ENCODE measurements at places on chromosomes 1 and 21. TPM values are rescaled to one million over a fixed set of nuclear protein-coding genes. Genes with fewer than 3 reads are reported as not detected.
A peak's percentile ranks its signal among the peaks of the same experiment; 100 is the strongest.

- no peak for DNase-seq
These were observed 982.5 kb upstream of the ADGRL2 start for GRCh38 chr1:80818211-80818610.

DNA sequence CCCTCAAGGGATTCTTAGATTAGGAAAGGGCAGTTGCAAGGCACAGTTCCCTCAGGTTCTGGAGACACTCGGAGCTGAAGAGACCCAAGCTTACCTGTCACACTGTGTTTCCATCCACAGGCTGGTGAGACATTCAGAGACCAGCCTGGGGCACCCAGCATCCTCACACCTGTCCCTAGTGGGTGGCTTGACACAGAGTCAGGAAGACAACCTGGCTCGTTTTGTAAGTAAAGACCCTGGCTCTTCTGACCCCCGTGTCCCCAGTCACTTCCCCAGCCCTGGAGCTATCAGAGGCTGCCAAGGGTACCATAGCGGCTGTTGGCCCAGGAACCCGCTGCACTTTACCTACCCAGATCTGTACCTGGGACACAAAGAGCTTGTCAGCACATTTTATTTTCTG is 409.8 kb downstream of the MATN1 start:
- DNase-seq = no peak

Gene NFIA
- total RNA-seq = 0.69 TPM

DNA sequence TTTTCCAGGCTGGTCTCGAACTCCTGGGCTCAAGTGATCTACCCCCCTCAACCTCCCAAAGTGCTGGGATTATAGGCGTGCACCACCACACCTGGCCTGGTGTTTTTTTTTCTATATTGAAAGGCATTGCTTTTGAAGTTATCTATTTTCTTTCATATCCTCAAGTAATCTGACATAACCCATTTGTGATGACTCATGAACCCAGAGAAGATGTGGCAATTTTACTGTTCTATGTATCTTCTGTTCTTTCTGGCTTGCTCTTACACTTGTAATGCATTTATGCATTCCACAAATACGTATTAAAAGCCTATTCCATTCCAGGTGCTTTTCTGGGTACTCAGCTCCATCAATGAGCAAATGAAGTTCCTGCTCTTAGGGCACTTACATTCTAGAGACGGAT is 29.9 kb upstream of the ERRFI1 start:
- no peak for DNase-seq

- no peak for DNase-seq
These were observed 58.1 kb downstream of the CASZ1 start for GRCh38 chr1:10738061-10739058.

DNA sequence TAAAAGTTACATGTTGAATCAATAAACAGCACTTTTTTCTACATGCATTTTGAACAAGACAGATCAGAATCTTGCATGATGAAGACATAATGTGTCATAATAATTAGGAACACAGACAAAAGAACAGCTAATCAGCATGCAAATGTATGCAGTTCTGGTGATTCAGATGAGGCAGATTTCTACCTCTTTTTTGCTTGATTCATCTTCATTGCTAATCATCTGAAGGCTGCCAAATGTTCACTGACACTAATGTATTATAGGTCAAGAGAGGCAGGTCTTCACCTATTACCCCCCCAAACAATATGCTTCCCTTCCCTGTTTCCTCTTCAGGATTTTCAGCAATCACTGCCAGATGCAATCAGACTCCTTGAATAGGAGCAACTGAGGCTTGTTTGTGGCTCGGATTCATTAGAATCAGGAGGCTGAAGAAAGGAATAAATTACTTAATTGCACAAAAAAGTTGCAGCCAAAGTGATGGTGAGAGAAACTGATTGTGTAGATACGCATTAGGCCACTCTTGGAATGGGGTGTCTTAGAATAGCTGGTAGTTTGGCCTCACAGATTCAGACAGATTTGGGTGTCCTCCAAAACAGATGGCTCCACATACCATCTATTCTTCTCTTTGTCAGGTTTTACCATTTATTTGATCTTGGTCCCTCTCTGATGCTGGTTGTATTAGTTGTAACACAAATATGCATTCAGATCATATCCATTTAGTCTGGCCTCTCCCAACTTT is 275.4 kb downstream of the RPS6KC1 start:
- DNase-seq = no peak

Gene ENAH
- total RNA-seq = 0.05 TPM

DNA sequence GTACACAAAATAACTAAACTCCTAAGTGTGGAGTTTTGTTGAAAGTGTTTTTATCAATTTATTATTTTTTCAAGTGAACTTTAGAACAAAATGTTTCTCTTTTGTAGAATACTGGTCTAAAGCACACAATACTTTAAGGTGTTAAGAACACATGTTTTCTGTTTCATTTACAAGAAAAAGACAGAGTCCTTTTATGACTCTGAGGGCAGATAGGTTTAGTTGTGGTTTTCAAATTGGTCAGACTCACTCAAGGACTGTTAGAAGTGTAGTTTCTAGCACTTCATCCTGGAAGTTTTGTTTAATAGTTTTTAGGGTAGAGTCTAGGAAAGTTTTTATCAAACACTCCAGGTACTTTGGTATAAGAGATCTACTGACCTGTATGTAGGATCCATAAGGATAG is 376.5 kb downstream of the LRRIQ3 start:
- no peak for DNase-seq

GRCh38 chr1:70667494-70668170 is 256.6 kb downstream of the CTH start:
- DNase-seq = no peak

- DNase-seq = no peak
These were observed 123.1 kb upstream of the PTGFR start for GRCh38 chr1:78367700-78368099.

Gene DENND2C
- total RNA-seq = 0.24 TPM

- DNase-seq = no peak
These were observed 21.5 kb upstream of the FAM43B start for GRCh38 chr1:20530901-20531300.

DNA sequence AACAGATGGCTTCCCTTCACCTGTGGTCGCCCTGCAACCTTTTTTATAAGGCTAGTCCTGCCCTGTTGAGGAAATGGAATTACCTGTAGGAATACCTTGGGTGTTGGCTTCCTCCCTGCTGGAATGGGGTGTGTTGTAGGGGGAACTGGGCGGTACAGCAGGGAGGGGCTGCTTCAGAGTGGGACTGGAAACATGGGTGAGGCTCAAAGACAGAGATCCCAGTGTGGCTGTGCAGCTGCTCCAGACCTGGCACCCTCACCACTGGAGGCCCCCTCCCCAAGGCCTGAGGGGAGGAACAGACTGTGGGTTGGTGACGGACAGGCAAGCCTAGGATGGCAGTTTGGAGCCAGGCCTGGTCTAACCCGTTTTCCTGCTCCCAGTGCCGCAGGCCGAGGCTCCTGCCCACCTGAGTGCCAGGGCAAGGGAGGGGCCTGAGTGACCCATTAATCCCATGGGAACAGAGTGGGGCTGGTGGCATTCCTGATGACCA is 4.5 kb downstream of the EFNA3 start:
- DNase-seq = no peak

Gene MLLT11
- total RNA-seq = 3.7 TPM

Gene IL22RA1
- total RNA-seq = not detected

DNA sequence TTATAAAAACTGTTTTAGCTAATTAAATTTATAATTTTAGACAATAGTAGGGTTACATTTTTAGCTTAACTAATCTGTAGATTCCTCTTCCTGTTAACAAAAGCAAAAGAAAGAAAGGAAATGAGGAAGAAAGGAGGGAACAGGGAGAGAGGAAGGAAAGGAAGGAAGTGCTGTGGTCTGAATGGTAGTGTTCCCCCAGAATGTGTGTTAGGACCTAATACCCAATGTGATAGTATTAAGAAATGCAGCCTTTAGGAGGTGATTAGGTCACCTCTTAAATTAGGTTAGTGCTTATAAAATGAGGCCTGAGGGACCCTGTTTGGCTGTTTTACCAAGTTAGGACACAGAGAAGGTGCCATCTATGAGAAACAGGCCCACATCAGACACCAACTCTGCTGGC is 136.9 kb upstream of the SAMSN1 start:
- no peak for DNase-seq

Gene CRYBG2
- total RNA-seq = 0.83 TPM

- peak; percentile 8 for DNase-seq
These were observed 624 bp downstream of the SLC41A1 start for GRCh38 chr1:205812271-205812877.

Gene LCE1C
- not detected for total RNA-seq

Gene FAM43B
- not detected for total RNA-seq

Gene ATG4C
- 8.8 TPM for total RNA-seq

GRCh38 chr21:42836767-42837301 is 42.5 kb downstream of the WDR4 start:
- no peak for DNase-seq

Gene NBPF10
- 3.7 TPM for total RNA-seq

DNA sequence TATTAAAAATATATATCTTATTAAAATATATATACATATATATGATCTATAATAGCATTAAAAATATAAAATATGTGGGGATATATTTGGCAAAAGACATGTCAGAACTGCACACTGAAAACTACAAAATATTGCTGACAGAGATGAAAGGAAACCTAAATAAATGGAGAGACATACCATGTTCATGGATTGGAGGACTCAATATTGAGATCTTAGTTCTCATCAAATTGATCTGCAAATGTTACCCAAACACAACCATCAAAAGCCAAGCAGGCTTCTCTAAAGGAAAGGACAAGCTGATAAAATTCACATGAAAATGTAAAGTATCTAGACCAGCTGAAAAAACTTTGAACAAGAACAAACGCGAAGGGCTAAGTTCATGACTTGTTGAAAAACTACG is 7.2 kb downstream of the NADK start:
- DNase-seq = no peak

DNA sequence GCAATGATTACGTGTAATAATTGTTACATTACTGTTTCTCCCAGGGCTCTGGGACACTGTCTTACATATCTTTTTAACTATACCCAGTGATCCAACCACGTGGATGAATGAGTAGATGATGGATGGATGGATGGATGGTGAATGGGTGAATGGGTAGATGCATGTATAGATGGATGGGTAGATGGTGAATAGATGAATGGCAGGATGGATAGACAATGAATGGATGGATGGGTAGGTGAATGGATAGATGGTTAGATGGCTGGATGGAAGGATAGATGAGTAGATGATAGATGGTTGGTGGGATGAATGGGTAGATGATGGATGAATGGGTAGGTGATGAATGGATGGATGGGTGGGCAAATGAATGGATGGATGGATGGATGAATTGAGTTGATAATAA is 135.9 kb downstream of the HUNK start:
- no peak for DNase-seq

Gene CADM3
- not detected for total RNA-seq

Gene FCGR1A
- not detected for total RNA-seq

DNA sequence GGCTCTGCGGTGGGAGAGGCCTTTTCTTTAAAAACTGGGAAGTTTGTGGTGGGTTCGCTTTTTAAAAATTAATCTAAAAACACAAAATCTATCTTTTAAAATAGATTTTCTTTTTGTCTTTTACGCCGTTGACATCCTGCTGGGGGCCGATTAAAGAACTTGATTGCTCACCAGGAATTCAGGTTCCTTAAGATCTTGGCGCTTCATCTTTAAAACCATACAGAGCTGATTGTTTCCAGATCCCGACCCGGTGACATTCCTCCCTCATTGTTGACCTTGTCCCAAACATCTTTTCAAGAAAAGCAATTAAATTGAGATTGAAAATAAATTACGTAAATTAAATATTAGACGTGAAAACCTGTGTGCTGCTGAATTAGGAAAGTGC is 546 bp upstream of the ZNF697 start:
- DNase-seq = no peak

- no peak for DNase-seq
These were observed 232.1 kb downstream of the LMO4 start for GRCh38 chr1:87560601-87561360.

Gene LCE1D
- total RNA-seq = not detected

DNA sequence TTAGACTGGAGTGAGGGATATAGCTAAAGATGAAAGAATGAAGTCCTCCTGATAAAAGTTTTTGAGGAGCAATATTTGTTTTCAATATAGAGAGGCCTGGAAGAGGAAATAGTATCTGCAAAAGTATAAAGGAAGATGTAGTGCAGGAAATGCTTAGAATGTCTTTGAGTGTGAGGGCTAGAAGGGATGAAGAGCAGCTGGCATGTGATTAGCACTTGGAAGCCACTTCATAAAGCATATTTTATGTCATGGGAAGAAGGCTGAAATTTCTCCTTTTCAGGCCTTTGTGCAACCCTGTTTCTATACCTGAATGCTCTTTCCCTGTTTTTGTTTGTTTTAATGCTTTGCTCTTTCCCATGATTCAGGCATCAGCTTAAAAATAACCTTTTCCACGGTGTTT is 323.3 kb upstream of the DEPDC1 start:
- DNase-seq = no peak

Gene SWT1
- total RNA-seq = 1.3 TPM

- peak; percentile 70 for DNase-seq
These were observed 8.7 kb upstream of the UMODL1 start for GRCh38 chr21:42062236-42063022.

Gene RIIAD1
- total RNA-seq = not detected

DNA sequence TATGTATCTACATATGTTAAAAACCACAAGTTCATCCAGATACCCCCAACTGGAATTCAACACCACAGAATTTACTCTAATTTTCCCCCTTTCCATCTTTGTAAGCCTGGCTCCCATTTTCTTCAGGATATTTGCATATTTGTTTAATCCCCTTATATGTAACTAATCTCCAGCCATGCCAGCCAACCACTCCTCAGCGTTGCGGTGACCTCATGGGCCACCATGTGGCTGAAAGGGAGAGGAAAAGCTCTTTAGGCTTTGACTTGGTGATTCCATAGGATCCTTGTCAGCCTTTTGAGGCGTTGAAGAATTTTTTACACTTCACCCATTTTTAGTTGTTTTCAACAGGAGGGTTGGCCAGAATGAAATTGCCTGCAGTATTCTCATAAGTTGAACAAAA is 10.0 kb downstream of the CLDN19 start:
- DNase-seq = no peak

DNA sequence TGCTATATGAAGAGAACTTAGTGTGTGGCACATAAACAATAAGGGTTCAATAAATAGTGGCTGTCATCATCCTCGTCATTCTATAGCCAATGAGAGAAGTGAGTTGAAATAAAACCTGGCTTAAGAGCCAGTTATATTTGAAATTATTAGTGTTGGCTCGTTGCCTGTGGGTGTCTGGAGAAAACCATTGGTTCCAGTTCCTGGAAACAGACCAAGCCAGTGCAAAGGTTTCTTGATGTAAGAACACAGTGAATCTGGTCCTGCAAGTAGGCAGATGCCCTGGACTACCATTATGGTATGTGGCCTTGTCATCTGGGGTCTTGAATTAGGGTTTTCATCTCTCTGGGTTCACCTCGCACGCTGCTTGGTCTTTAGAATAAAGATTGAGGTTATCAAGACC is 43.3 kb downstream of the URB2 start:
- DNase-seq = no peak

Gene RNU1-3
- 3,041 TPM for total RNA-seq
